ENCODE measurements at places on chromosomes 5 and 9. TPM values are rescaled to one million over a fixed set of nuclear protein-coding genes. Genes with fewer than 3 reads are reported as not detected.

DNA sequence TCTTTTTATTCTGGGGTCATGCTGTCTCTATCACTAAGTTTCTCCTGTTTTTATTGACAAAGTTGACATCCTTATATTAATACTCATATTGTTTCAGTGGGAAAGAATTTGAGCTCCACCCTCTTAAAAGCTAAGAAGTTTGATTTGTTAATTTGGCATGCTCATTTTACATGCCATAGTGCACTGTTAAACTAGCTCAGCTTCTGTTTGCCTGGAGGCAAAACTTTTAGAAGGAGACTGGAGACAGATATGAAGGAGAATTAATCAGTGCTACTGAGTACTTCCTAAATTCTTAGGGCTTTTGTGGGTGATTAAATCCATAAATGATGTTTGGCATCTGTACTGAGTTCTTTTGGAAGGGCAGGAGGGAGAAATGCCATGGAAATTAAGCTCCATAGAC, 138.9 kb downstream of the NTRK2 start:
- H3K27ac ChIP-seq: no peak overlapping the region
- no peaks in the 10 kb centered on the region for H3K36me3 ChIP-seq
- H3K4me1 ChIP-seq: no peaks in the 10 kb centered on the region
- no peak for DNase-seq

GRCh38 chr9:14760060-14760459, 37.5 kb upstream of the CER1 start:
- DNase-seq: no peak
- no peak overlapping the region for H3K4me3 ChIP-seq
- no peak overlapping the region for H3K27ac ChIP-seq
- H3K27me3 ChIP-seq: no peaks in the 10 kb centered on the region
- no peaks in the 10 kb centered on the region for H3K36me3 ChIP-seq
- H3K4me1 ChIP-seq: no peaks in the 10 kb centered on the region

DNA sequence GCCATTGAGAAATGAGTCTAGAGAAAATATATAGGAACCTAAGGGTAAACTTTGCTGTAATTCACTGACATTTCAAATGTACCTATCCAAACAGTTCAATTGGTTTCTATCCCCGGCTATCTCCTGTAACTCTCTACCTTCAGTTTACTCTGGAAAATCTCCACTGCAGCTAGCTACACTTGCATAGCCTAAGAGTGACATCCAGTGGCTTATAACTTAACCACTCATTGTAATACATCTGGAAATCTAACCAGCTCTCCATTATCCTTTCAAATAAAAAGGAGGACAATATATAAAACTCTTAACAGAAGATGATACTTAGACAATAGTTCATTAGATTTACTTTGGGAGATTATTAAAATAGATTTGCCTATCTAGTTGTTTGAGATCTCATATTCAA, 35.3 kb upstream of the SPDL1 start:
- no peak overlapping the region for H3K27ac ChIP-seq
- DNase-seq: no peak
- H3K36me3 ChIP-seq: no peaks in the 10 kb centered on the region
- H3K4me1 ChIP-seq: no peaks in the 10 kb centered on the region
- peaks cover 43% of the 10 kb centered on the region for H3K27me3 ChIP-seq

GRCh38 chr5:149358294-149358651, 427 bp downstream of the PCYOX1L start:
- H3K27ac ChIP-seq: peak overlapping the region; percentile 83
- peaks cover 35% of the 10 kb centered on the region for H3K36me3 ChIP-seq
- no peaks in the 10 kb centered on the region for H3K27me3 ChIP-seq

SPATA31A6 gene
- total RNA-seq: not detected

DNA sequence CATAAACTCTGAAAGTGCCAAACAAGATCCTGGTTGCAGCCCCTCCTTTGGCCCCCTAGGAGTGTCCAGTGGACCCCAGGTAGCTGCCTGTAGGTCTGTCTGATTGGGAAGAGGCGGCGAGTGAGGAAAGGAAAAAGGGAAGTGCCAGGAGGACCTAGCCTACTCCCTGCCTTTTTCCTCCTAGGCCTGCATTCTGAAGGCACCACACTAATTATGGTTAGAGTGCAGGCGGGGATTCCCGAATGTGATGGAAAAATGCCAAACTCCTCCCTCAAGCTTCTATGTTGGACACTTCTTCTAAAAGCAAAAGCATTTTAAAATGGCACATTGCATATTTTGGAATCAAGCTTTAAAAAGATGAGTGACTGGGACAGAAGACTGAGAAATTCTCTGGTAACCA, 83.2 kb upstream of the SMIM15 start:
- H3K4me3 ChIP-seq: no peak overlapping the region
- no peaks in the 10 kb centered on the region for H3K4me1 ChIP-seq
- no peak for DNase-seq

GRCh38 chr5:160166069-160166972, 47.1 kb upstream of the PWWP2A start:
- peaks cover 7% of the 10 kb centered on the region for H3K4me1 ChIP-seq
- no peak overlapping the region for H3K27ac ChIP-seq
- H3K27me3 ChIP-seq: peaks cover 20% of the 10 kb centered on the region

DNA sequence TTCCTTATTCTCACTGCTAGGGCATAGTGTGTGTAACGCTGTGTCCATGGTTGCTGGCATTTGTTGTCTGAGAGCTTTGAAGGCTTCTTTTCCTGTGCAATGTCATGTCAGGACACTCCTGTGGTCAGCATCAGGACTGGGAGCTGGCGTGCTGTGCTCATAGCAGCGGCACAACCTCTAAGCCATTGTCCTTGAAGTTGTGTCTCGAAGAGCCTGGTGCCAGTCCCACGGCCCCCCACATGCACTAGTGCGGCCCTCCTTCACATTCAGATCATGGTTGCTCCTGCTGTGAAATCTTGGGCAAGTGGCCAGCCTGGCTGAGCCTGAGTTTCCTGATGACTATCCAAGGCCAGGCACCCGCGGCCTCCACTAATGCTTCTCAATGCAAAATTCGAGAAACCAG, 32.4 kb downstream of the PDZD2 start:
- H3K4me3 ChIP-seq: no peak overlapping the region
- no peak overlapping the region for H3K27ac ChIP-seq
- DNase-seq: no peak
- H3K27me3 ChIP-seq: no peaks in the 10 kb centered on the region

DNA sequence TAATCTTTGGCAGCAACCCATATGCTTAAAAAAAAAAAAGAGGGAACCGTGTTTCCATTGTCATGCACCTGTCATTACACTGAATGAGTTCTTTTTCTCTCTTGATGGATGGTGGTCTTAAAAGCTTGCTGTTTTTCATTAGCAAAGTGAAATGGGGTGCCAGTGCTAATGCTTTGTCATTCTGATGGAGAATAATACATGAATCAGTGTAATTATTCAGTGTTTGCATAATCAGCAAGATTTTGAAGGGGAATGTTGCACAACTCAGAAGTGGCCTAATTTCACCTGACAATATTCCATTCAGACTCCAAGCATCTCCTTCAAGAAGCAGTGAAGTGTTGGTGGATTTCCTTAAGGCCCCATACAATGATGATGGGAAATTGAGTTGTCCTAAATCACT, 38.1 kb downstream of the MAP1B start:
- no peak for DNase-seq
- H3K36me3 ChIP-seq: no peaks in the 10 kb centered on the region
- peaks cover 53% of the 10 kb centered on the region for H3K27me3 ChIP-seq
- no peak overlapping the region for H3K4me3 ChIP-seq
- no peak overlapping the region for H3K27ac ChIP-seq

GRCh38 chr5:111495159-111495558, 17.2 kb downstream of the STARD4 start:
- no peaks in the 10 kb centered on the region for H3K27me3 ChIP-seq
- peaks cover 31% of the 10 kb centered on the region for H3K4me1 ChIP-seq
- no peak overlapping the region for H3K4me3 ChIP-seq
- no peak for DNase-seq
- peak overlapping the region; percentile 25 for H3K27ac ChIP-seq

DNA sequence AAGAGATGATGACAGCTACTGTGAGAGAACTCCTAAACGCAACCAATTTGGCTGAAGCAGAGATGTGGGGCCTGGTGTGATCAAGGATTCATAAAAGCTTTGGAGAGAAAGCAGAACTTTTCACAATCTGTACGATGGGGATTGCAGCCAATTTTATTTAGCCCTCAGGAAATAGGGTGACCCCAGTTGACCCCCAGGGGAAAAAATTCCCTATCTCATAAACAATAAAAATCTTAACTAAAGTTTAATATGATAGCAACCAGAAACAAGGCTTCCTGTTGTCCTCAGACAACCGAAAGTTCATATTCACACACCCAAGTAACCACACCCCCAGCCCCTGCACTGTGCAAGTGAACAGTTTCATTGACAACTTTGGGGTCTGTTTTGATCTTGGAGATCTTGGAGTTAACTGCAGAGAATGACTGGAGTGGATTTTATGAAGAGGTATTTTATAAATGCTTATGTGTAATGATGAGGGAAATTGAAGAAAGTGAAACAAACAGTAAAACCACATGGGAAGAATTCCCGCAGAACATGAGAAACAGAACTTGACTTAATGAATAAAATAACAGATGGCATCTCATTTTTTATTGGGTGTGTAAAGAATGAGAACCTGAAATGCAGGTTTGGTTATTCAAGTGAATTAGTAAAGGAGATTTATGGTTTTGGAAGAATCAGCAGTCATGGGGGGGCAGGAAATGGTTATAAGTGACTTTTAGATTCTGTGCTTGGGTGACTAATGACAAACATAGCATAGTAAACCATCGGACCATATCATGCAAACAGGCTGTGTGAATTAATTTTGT, 94.5 kb downstream of the PDE4D start:
- no peak overlapping the region for H3K4me3 ChIP-seq
- no peaks in the 10 kb centered on the region for H3K36me3 ChIP-seq
- no peak overlapping the region for H3K27ac ChIP-seq
- H3K27me3 ChIP-seq: peaks cover 12% of the 10 kb centered on the region
- peak; percentile 66 for DNase-seq

KIF20A gene
- total RNA-seq: 19.7 TPM

DNA sequence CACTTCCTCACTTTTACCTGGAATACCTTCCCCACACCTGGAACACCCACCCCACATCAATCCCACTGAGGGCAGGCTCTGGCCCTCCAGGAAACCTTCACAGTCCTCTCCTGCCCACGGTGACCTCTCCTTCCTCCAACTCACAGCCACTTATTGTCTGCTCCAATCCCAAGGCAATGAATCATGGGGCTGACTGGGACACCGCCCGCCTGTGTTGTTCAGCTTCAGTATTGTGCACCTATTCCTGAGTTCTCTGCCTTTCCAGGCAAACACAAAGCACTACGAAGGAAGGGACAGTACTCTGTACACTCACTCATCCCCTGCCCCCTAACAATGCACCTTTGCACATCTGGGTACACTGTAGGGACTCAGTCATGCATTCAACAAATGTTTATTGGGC, 7.3 kb downstream of the PCDH1 start:
- no peaks in the 10 kb centered on the region for H3K36me3 ChIP-seq
- H3K4me1 ChIP-seq: no peaks in the 10 kb centered on the region
- no peak overlapping the region for H3K27ac ChIP-seq

GRCh38 chr5:143196601-143197259, 206.8 kb downstream of the NR3C1 start:
- H3K36me3 ChIP-seq: peaks cover 18% of the 10 kb centered on the region
- no peaks in the 10 kb centered on the region for H3K27me3 ChIP-seq
- peaks cover 12% of the 10 kb centered on the region for H3K4me1 ChIP-seq

- H3K4me1 ChIP-seq: no peaks in the 10 kb centered on the region
- DNase-seq: no peak
- no peaks in the 10 kb centered on the region for H3K36me3 ChIP-seq
- H3K4me3 ChIP-seq: no peak overlapping the region
Observed at GRCh38 chr9:75455444-75455921, 367.2 kb downstream of the OSTF1 start.

Data from activated CD4-positive, alpha-beta T cell treated with anti-CD3 and anti-CD28 coated beads, Interleukin-2, amount 10 ng/mL, durations not matched to agents 24 days and 14 days (primary cell).